ENCODE measurements at places on chromosomes 1 and 21. TPM values are rescaled to one million over a fixed set of nuclear protein-coding genes. Genes with fewer than 3 reads are reported as not detected.

The OR2T33 gene
- not detected for total RNA-seq

The GDAP2 gene
- 34.5 TPM for total RNA-seq

The TNNT2 gene
- 3.5 TPM for total RNA-seq

The OR2T11 gene
- total RNA-seq, result not detected

The ITLN1 gene
- total RNA-seq, result not detected

The SMIM1 gene
- 1.7 TPM for total RNA-seq

The LRRC71 gene
- not detected for total RNA-seq

The PTGS2 gene
- total RNA-seq, result 3.0 TPM

The RCSD1 gene
- total RNA-seq, result 0.64 TPM

The PGBD5 gene
- total RNA-seq, result not detected

The CRYAA gene
- not detected for total RNA-seq

The MYBPH gene
- 0.43 TPM for total RNA-seq

The MAP1LC3C gene
- total RNA-seq, result under 0.01 TPM

The CORT gene
- not detected for total RNA-seq

The CYP4Z1 gene
- not detected for total RNA-seq

The CRB1 gene
- total RNA-seq, result under 0.01 TPM

The CHI3L2 gene
- not detected for total RNA-seq

The OR10X1 gene
- total RNA-seq, result not detected

The AIM2 gene
- 0.32 TPM for total RNA-seq

The SRSF4 gene
- total RNA-seq, result 33.5 TPM

The B3GALT5 gene
- total RNA-seq, result not detected

The OVAAL gene
- total RNA-seq, result not detected

The C1orf87 gene
- not detected for total RNA-seq

The LENEP gene
- 0.43 TPM for total RNA-seq

The KRTAP19-3 gene
- not detected for total RNA-seq

The UBR4 gene
- 193 TPM for total RNA-seq

The DISC1 gene
- 9.9 TPM for total RNA-seq

The ZNF684 gene
- 2.9 TPM for total RNA-seq

The FCRL3 gene
- total RNA-seq, result not detected

The TTC24 gene
- total RNA-seq, result not detected

The IL10 gene
- under 0.01 TPM for total RNA-seq

The LCA5L gene
- 0.97 TPM for total RNA-seq

The GUCA2A gene
- total RNA-seq, result not detected

The AMY1B gene
- not detected for total RNA-seq

The CLDN17 gene
- total RNA-seq, result not detected

The CD164L2 gene
- total RNA-seq, result not detected

The SPRR5 gene
- total RNA-seq, result not detected

The TLCD4 gene
- 0.86 TPM for total RNA-seq

The CLEC20A gene
- total RNA-seq, result not detected

The VASH2 gene
- total RNA-seq, result 0.97 TPM

The DMBX1 gene
- total RNA-seq, result not detected

The OR2L3 gene
- total RNA-seq, result not detected

The ABCA4 gene
- 0.43 TPM for total RNA-seq

The SPRR2F gene
- not detected for total RNA-seq

The ESRRG gene
- total RNA-seq, result under 0.01 TPM

The CFAP45 gene
- 0.32 TPM for total RNA-seq

The CD46 gene
- 153 TPM for total RNA-seq

The ZMYND12 gene
- total RNA-seq, result 0.32 TPM

The AMIGO1 gene
- total RNA-seq, result 0.97 TPM

The SLC6A17 gene
- under 0.01 TPM for total RNA-seq

The NTMT2 gene
- not detected for total RNA-seq

The ITLN2 gene
- not detected for total RNA-seq

The KCNE1 gene
- under 0.01 TPM for total RNA-seq

The SERTAD4 gene
- 31.1 TPM for total RNA-seq

The KRTAP19-1 gene
- not detected for total RNA-seq

The PADI4 gene
- total RNA-seq, result not detected

The WDR64 gene
- total RNA-seq, result not detected
